ENCODE measurements at places on chromosomes 5 and 9.

DNA sequence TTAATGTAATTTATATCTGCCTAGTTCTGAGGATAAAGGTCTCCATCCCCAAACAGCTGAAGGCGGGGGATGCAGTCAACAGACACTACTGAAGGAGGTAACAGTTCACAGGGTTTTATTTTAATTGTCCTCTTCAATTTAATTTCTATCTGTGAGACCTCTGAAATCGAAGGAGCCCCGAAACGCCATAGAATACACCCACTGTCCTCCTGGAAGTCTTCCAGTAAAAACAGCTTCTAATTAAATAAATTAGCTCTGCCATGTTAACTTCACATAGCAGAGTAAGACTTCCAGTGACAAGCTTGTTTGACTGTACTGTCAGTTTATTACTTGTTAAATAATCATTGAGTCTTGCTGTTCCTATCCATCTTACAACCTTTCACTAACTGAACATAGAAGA, 193.5 kb downstream of the SEC61B start:
- ATAC-seq = no peak

DNA sequence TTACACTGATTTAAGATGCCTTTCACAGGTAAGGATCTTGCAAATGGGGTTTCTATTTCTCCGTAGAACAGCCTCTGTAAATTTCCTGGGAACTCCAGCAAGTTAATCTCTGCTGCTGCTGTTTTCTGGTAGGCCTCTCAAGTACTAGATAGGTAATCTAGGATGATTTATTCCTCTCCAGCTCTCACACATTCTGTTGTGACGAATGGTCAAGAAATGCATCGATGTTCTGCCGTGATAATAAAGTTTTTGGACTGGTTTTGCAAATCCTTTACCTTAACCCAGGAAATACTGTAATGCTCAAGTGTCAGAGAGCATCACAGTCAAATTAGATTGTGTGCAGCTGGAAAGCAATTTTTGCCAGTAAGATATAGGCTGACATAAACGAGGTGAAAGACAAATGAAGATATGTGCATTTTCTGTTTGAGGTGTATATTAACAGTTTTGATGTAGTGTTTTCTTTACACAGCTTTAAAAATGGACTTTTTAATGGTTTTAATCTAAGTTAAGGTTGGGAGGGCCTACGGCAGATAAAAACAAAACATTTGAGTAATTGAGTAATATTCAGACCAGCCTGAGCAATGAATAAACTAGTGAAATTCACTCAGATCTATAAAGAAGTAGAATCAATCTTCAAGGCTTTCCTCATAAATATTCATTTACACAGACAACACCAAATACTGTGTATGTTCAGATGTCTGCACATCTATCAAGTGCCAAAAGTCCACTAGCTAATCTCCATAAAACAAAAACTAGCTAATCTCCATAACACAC, 300.6 kb upstream of the EDIL3 start:
- no peak for ATAC-seq

GRCh38 chr5:10607023-10607665, 43.3 kb downstream of the ANKRD33B start:
- ATAC-seq = peak; percentile 21

- no peak for ATAC-seq
These were observed 12.2 kb downstream of the TSPAN17 start for GRCh38 chr5:176659512-176659839.

GRCh38 chr5:1429066-1429465, 16.2 kb downstream of the SLC6A3 start:
- ATAC-seq = no peak

- ATAC-seq = peak; percentile 55
These were observed 36.4 kb downstream of the MTMR12 start for GRCh38 chr5:32276173-32276853.

GRCh38 chr9:7287065-7287464, 512.5 kb downstream of the DMAC1 start:
- no peak for ATAC-seq

DNA sequence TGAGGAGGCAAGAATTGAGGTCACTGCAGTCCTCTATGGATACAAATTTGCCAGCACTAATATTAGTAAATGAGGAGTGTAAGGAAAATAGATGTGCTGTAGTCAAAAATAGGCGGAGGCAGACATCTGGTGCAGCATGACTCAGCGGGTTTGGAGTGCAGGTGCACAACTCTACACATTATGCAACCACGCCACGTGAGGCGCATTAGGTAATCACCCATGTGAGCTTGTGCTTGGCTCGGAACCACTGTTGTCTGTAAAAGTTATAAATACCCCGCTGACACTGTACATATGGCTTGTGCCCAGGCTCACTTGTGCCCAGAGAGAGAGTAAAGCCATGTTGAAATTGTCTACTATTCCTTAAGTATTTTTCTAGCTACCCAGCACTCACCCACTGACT, 623.5 kb upstream of the NUDT12 start:
- no peak for ATAC-seq

DNA sequence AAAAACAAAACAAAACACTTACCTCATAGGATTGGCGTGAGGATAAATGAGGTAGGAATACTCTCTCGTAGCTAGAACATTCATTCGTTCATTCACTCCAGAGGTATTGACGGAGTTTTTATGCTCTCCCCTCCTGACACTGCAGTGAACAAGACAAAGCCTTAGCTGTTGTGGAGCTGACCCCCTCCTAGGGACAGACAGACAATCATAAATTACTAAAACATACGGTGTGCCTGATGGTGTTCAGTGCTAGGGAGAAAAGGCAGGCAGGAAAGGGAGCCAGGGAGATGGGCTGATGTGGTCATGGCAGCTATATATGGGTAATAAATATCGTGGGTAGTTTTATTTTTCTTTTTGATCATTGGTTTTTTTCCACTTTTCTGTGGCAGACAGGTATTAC, 5.7 kb upstream of the BRD3 start:
- ATAC-seq = no peak

- no peak for ATAC-seq
These were observed 286.7 kb upstream of the ZNF462 start for GRCh38 chr9:106576232-106576760.

DNA sequence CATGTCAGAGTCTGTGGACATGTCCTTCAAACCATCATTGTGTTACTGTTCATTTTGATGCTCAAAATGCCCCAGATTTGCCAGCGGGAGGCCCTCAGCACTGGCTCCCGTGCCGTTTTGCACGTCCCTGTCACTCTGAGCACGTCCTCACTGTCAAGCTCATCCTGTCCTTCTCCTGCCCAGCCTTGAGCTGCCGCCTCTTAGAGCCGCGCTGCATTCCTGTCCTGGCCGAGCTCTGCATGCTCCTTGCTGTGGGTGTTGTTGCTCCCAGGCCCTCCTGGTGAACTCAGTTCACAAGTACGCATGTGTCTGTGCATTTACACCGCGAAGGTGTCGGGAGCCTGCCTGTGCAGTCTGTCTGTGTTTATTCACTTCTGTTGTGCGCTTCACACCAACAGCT, 62.2 kb downstream of the WNK2 start:
- no peak for ATAC-seq

GRCh38 chr5:124420952-124421351, 325.5 kb downstream of the ZNF608 start:
- no peak for ATAC-seq

GRCh38 chr5:73170522-73170921, 2.5 kb upstream of the TMEM174 start:
- no peak for ATAC-seq

GRCh38 chr5:57219386-57219785, 45.5 kb downstream of the GPBP1 start:
- ATAC-seq = no peak

DNA sequence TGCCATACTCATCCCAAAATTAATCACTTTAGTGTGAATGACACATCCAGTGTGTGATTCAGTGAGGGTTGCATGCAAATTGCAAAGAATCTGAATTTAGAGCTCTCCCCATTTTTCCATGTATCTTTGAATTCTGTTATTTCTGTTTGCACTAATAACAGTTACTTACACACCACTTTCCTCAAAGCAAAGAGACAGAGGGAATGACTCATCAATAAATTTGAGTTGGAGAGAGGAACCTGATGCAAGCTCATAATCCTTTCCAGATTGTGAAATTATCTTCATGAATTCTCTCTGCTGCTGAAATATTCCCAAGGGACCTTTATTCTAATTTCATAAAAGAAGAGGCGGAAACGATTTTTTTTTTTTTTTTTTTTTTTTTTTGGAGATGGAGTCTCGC, 204.8 kb downstream of the CDH9 start:
- ATAC-seq = no peak

- no peak for ATAC-seq
These were observed 626.4 kb upstream of the NUDT12 start for GRCh38 chr5:104189031-104189430.

DNA sequence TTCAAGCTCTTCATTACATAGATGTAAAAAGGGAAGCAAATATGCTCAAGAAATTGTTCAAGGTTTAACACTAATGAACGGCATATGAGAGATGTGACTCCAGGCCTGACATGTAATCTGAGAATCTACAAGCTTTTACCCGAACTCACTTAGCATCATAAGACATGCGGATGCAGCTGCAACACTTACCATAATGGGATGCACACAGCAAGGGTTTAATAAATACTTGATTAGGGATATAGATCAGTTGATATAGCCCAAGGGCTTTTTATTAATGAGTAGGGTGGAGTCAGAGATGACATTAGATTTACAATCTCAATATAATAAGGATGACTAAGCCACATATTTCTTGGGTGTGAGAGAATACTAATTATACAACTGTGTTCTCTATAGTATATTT, 2215.5 kb downstream of the MAT2B start:
- no peak for ATAC-seq

Measured in gastroesophageal sphincter (tissue), 4 donors.